Iris pigment epithelial cell (primary cell): ENCODE measurements at places on chromosomes 5 and 9.
A peak's percentile ranks its signal among the peaks of the same experiment; 100 is the strongest.

- peak; percentile 87 for DNase-seq
These were observed 28.1 kb upstream of the DAB2 start for GRCh38 chr5:39452846-39453245.

DNA sequence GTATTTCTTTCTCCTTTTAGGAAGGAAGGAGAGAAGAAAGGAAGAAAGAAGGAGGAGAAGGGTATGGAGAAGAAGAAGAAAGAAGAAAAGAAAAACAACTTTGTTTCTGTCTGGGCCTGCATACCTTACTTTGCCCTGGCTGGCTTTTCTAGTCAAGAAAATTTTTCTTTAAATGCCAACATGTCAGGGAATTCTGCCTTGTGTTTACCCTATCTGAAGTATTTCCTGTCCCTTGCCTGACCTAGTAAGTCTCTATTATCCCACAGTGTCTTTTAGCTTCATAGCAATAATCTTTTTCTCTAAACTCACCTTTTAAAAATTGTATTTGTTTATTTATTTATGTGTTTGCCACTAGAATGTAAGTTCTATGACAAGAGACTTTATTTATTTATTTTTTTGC is 1864.1 kb downstream of the EFNA5 start:
- peak; percentile 38 for DNase-seq

GRCh38 chr5:55864606-55865541 is 13.7 kb downstream of the IL31RA start:
- DNase-seq: peak; percentile 83

GRCh38 chr9:23431459-23431858 is 394.6 kb downstream of the ELAVL2 start:
- DNase-seq: no peak

GRCh38 chr9:107237873-107238272 is 45.2 kb upstream of the RAD23B start:
- no peak for DNase-seq

DNA sequence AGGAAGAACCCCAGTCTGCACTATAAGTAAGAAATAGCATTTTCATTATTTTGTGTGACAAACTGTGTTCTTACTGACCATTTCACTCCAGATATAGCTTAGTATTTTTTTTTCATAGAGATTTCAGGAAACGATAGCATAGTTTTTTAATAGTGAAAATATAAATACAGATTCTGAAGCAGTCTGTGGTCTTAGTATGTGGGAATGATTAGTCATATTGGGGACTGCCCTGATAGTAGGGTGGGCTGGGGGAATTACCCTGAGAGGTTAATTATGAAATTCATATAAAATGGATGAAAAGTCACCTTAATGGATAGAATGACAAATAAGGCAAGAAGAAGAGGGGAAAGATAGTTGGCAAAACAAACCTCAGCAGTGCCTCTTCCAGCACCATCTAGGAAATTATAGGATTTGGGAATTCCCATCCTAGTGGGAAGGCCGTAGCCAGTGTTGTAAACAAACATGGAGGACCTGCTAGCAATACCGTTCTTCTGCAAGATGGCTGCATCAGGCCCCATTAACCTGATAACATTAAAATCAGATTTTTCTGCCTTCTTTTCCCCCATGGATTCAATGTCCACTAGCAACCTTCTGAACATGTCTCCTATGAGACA is 23.7 kb upstream of the NR3C1 start:
- no peak for DNase-seq

GRCh38 chr5:50863534-50864170 is 197.2 kb downstream of the PARP8 start:
- DNase-seq: no peak

DNA sequence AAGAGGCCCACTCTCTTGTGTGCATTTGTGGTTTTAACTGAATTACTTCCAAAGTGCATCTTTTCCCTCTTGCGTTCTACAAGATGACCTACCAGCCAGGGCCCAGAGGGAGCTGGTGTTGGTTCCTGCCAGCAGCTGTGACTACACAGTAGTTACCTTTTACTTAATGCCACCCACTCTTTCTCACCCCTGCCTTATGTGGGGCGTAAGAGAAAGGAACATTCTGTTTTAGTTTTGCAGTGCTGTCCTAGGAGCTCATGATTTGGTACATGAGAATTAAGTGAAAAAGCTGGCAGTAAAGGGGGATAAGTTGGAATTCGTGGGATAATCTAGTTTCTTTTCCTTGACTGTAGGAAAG is 45.4 kb downstream of the RCL1 start:
- no peak for DNase-seq

GRCh38 chr9:133144904-133145851 is 18.5 kb downstream of the GBGT1 start:
- no peak for DNase-seq

GRCh38 chr5:137672001-137672400 is 63.9 kb downstream of the KLHL3 start:
- no peak for DNase-seq

DNA sequence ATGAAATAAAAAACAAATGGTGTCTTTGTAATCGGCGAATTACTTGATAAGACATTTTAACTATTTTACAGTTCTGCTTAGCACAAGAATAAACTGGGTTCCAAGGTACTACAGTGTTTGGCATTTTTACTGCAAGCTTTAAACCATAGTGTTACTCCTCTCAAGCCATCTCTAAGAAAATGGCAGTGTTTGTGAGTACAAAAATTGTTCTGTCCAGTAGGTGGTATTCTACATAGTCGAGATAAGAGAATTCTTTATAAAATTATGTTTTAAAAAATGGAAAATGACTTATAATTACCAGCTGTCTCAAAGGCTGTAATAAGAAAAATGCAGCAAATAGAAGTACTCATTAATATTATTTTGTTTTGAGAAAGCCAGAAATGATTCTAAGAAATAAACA is 3.2 kb downstream of the SMIM15 start:
- DNase-seq: no peak

GRCh38 chr9:130897848-130898551 is 1.4 kb upstream of the QRFP start:
- no peak for DNase-seq

GRCh38 chr5:129125819-129126218 is 31.3 kb downstream of the ISOC1 start:
- DNase-seq: no peak

DNA sequence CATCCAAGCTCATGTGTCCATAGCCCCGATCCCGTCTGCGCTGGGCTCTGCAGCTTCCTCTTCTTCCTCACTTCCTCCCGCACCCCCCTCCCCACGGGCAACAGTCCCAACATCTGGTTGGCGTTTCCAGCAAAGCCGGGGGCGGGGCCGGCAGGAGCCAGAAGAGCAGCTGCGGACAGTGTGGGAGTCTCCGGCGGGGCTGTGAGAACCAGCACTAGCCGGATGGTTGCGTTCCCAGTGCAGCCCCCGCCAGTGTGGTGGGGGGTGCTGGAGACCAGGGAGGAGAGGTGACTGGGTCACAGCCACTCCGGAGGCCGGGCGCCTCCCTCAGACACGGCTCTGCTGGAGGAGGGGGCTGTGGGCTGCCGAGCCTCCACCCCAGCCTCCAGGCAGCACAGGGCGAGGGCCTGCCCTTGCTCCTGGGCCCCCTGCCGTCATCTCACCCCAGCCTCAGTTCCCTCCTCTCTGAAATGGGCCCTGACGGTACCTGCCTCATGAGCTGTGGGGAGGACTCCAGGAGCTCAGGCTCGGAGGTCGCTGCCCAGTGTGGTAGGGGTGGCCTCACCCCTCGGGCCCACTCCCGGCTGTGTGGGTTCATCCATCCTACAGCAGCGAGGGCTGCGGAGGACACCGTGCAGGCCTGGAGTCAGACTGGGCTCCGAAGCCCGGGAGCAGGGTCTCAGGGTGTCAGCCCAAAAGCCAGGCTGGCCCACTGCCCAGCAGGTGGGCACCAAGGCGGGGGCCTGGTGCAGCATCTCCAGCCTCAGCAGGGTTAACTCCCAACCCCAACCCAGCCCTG is 41.5 kb upstream of the NOTCH1 start:
- peak; percentile 40 for DNase-seq

DNA sequence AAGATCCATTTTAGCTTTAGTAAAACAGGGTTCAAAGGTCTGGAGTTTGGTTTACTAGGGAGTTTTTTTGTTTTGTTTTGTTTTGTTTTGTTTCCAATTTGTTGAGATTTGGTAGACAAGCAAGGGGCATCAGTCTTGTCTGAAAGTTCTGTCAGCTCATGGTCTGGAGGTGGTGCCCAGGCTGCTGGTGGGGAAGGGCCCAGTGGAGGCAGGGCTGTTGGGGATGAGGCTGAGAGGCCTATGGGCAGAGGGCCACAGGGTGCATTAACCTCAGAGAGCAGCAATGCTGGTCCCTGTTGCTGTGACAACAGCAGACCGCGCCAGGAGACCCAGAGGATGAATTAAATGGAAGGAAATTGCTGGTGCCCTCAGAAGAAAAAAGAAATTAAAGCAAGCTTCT is 174.5 kb downstream of the FGF1 start:
- no peak for DNase-seq

DNA sequence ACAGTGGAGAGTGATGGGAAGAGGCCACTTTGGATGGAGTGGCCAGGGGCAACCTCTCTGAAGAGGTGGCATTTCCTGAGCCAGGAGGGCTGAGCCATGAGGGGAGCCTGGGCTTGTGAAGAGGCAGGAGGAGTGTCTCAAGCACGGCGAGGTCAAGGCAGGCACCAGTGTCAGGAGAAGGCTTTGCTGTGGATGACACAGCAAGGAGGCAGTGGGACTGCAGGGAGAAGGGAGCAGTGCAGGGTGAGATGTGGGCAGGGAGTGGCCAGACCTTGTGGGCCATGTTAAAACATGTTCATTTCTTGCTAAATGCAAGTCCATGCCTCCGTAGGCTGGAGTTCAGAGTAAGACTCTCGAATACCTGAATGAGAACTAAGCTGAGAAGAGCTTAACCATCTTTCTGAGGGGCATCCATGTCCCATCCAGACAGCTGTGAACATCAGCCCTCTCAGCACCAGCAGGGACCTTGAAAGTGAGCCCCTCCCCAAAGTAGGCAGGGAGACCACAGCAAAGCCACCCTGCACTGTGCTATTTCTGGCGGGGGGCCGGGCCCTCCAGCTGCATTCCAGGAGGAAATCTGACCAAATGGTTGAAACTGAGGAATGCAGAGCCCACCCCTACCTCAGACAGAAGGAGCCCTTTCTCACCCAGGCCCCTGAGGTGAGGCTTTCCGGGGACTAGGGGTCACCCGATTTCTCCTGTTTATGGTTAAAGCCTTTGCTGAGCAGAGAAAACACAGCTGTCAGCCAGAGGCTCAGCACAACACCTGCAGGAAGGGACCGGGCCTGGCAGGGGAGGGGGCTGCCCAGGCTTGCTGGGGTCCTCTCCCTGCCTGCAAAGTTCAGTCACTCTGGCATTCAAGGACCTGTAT is 16.1 kb upstream of the ARSI start:
- no peak for DNase-seq

- DNase-seq: no peak
These were observed 349.1 kb upstream of the DAP start for GRCh38 chr5:11110128-11110527.

DNA sequence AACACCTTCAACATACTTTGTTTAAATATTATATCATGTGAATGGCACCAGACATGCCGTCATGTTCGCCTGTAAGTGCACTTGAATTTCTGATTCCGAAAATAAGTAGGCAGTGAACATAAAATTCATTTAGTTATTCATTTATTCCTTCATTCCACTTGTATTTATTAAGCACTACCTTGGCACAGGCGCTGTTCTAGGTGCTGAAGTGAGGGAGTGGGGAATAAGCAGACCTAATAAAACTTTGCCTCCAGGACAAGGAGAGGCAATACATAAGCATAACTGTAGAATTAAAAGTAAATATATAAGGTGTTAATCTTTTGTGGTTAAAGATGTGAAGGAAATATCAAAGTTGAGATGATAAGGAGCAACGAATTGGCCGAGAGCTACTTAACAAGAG is 297.4 kb downstream of the TENT4A start:
- no peak for DNase-seq

DNA sequence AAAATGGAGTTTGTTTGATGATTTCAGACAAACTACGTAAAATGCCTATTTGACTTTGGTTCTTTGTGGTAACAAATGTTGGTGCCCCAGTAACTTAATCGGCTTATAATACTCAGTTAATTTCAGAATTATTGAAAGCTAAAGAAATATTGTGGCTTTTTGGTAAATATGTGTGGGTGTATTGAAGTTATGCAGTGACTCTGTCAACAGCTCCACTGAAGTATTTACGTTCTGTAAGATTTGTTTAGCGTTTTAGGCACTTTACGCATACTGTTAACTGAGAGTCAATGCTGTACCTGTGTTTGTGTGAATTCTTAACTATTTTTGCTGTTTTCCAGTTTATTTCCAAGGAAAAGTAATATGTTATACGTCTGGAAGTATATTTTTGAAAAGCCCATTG is 2.2 kb downstream of the RAD23B start:
- DNase-seq: no peak

DNA sequence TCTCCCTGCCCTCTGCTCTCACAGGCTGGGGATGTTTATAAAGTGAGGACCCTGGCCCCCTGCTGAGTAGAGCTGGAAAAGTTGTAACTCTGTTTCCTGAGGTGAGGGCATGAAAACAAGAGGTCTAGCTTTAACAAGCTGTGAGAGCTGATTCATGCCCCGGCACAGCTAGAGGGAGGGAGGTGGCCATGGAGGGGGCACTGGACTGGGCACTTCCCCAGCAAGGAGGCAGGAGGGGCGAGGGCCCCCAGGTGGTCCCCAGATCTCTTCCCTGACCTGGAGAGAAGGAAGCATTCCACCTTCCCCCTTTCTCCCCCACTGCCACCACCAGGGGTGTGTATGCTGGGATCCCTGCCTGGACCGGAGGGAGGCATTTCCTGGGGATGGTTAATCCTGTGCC is at the start of gene MSMP:
TSS of gene MSMP (minus strand) at position 13 of the 400 bp plus-strand sequence. CDS start 147 bp downstream, outside the sequence.
- no peak for DNase-seq

DNA sequence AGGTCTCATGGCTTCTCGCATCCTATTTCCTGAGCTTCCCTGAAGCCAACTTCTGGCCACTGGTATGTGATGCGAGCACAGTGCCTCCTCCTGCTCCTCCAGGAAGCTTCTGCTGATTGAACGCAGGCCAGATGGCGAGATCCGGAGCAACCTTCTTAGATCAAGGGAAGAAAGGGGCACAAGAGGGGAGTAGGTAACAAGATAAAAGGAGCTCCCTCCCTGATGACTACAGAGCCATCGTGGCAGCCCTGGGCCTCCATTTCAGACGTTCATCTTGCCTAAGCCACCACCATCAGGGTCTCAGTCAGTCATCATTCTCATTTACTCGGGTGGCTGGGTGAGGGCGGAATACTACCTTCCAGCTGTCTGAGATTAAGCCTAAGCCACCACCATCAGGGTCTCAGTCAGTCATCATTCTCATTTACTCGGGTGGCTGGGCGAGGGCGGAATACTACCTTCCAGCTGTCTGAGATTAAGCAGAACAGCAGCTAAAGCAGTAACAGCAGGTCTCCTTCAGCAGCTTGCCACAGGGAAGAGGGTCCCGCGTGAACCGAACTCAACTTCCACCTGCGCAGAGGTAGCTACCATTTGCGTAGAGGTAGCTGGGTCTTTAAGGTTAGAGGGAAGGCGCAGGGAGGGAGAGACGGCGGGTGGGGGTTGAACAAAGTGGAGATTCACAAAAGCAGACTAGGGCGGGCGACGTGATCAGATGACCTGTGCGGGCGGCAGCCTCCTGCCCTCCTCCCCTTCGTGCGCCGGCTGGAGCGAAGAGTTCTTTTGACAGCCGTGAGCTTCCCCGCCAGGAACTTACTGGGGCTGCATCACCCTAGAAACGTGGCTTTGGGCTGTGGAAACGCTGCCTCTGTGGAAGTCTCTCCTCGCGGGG is 27.9 kb upstream of the MGAT1 start:
- DNase-seq: peak; percentile 80

- DNase-seq: peak; percentile 51
These were observed 129.0 kb upstream of the ALDH1B1 start for GRCh38 chr9:38263532-38263931.
